ENCODE measurements at places on chromosomes 3 and 15.

DNA sequence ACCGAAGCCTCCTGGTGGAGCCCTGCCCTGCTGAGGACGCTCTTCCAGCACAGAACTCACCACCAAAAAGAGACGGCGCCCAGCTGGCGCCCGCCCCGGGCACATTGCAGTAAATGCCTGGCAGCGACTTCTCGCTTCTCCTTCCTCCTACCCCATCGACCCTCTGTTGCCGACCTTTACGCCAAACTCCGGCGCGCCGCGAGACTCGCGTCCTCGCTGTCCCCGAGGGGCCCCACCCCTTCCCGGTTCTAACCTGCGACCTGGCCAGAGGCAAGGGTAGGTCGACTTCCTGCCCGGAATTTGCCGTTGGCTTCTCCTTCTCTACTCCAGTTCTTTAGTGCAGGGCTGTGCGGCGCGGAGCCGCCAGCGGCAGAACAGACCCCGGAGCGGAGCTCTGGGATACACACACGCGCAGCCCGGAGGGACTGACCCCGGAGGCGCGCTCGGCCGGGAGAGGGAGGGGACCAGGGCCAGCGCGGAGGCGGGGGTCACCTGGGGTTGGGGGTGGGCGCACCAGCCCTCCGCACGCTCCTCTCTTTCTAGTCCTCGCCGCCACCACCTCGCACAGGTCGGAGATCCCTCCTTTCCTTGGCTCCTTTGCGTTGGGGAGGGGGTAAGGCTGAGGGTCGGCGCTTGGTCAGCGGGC, 226.6 kb upstream of the AZI2 start:
- H3K4me3 ChIP-seq = no peak overlapping the region
- no peak for DNase-seq
- H3K27ac ChIP-seq = no peak overlapping the region
- peaks cover 22% of the 10 kb centered on the region for H3K27me3 ChIP-seq
- no peaks in the 10 kb centered on the region for H3K4me1 ChIP-seq

GRCh38 chr15:95903352-95903751, 427.1 kb upstream of the NR2F2 start:
- no peaks in the 10 kb centered on the region for H3K27me3 ChIP-seq
- no peak for DNase-seq
- H3K4me1 ChIP-seq = no peaks in the 10 kb centered on the region
- H3K36me3 ChIP-seq = no peaks in the 10 kb centered on the region

DNA sequence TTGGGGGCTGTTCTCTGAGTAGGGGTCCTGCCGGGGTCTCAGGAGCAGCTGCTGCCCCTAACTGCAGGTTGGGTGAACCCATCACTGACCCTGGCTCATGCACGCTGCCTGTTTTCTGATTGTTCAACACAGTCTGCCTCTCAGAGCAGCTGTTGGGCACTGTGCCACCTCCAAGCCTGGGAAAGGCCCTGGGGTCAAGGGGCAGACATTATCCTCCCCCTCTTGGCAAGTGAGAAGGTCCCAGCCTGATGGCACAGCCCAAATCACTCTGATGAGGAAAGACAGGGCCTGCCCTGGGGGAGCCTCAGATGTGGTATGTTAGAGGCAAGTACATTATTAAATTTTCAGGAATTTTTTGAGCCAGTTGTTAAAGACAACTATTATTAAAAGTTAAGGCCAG, 14.1 kb upstream of the GNAT1 start:
- H3K4me3 ChIP-seq = no peak overlapping the region
- H3K27ac ChIP-seq = no peak overlapping the region
- H3K36me3 ChIP-seq = no peaks in the 10 kb centered on the region
- no peak for DNase-seq
- peaks cover 2% of the 10 kb centered on the region for H3K4me1 ChIP-seq

DNA sequence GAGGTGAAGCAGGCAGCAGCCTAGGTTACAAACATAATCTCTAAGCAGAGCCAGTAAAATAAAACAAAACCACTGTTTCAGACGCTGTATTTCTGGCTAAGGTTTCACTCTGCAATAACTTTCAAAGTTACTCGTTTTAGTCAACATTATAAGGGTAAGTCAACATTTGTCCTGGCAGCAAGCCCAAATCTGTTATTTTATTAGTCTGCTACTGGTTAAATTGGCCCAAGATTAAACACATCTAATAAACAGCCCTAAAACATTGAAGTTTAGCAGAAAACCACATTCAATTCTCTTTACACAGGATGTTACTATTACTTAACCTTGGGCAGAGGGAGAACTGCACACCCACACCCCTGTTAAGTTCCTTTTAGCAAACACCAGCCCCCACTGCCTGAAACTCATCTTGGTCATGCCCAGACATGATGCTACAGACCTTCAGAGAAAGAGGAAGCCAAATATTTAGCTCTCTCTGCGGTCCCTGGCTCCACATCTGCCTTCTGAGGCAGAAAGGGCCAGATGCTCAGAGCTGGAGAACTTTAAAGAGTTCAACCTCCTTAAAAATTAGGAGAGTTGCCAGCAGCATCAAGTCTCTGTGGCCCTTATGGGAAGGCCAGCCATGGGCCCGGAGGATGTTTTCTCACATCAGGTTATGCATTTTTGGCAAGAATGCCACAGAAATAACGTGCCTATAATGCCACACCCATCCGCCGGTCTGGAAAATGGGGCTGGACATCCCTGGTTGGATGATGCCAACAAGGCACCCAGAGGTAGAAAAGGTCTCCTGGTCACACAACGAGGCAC, 17.9 kb downstream of the ARHGEF3 start:
- peak overlapping the region; percentile 86 for H3K27ac ChIP-seq
- H3K4me3 ChIP-seq = no peak overlapping the region
- H3K36me3 ChIP-seq = peaks cover 18% of the 10 kb centered on the region
- H3K27me3 ChIP-seq = no peaks in the 10 kb centered on the region
- peaks cover 75% of the 10 kb centered on the region for H3K4me1 ChIP-seq

GRCh38 chr15:97902140-97902780, 58.2 kb upstream of the ARRDC4 start:
- no peak overlapping the region for H3K27ac ChIP-seq
- H3K4me1 ChIP-seq = no peaks in the 10 kb centered on the region

DNA sequence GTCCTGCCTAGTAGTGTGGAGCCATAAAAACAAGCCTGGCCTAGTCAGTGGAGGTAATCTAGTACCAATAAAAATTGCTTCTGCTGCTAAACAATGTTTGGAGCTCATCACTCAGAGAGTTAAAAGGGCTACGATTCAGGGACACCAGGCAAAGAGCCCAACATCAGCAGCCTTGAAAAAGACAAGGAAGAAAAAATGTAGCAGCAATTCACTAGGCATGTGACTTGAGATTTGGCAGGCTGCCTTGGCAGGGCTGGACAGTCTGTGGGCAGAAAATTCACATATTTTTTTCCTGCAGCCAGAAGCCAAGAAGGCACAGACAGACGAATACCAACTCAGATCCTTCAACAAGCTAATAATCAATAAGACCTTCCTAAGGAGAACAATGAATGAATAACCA, 47.2 kb downstream of the IGSF11 start:
- no peak overlapping the region for H3K27ac ChIP-seq
- DNase-seq = no peak
- H3K4me3 ChIP-seq = no peak overlapping the region
- no peaks in the 10 kb centered on the region for H3K27me3 ChIP-seq
- no peaks in the 10 kb centered on the region for H3K36me3 ChIP-seq

DNA sequence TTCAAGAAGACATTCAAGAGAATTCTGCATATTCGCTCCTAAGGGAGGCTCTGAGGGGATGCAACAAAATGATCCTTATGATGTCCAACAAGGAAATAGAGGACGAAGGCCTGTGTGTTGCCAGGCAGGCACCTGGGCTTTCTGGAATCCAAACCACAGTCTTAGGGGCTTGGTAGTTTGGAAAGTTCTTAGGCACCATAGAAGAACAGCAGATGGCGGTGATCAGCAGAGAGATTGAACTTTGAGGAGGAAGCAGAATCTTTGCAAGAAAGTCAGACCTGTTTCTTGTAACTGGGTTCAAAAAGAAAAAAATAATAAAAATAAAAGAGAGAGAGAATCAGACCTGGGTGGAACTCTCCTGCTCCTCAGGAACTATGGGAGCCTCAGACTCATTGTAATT, 11.7 kb upstream of the ATG7 start:
- no peak for DNase-seq
- no peaks in the 10 kb centered on the region for H3K36me3 ChIP-seq
- no peaks in the 10 kb centered on the region for H3K4me1 ChIP-seq
- H3K27me3 ChIP-seq = peaks cover 2% of the 10 kb centered on the region

DNA sequence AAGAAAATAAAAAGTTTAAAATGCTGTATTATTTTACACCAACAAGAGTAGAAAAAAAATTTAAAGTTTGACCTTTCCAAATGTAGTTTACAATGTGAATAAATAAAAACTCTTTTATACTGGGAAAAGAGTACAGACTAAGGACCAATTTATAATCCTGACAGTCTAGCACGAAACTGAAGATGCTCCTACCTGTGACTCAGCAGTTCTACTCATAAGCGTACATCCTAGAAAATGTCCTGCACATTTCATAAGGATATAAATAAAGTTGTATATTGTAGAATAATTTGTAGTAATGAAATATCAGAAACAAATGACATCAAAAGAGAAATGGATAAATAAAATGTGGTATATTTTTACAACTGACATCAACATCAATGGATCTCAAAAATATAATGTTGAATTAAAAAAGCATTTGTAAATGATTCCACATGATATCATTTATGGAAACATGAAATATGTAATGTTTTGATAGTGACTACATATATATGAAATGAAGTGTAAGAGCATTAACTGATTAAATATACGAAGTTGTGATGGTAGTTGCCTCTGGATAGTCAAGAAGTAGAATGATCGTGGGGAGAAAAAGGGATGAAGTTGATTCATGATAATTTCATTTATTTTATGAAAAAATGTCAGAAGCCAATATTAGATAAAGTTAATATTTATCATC, 161.3 kb upstream of the CBLB start:
- H3K27ac ChIP-seq = no peak overlapping the region
- H3K27me3 ChIP-seq = no peaks in the 10 kb centered on the region
- no peak for DNase-seq

- no peak overlapping the region for H3K4me3 ChIP-seq
- H3K4me1 ChIP-seq = no peaks in the 10 kb centered on the region
- DNase-seq = no peak
Measured at GRCh38 chr3:37395286-37395685, 220.9 kb upstream of the LRRFIP2 start.

DNA sequence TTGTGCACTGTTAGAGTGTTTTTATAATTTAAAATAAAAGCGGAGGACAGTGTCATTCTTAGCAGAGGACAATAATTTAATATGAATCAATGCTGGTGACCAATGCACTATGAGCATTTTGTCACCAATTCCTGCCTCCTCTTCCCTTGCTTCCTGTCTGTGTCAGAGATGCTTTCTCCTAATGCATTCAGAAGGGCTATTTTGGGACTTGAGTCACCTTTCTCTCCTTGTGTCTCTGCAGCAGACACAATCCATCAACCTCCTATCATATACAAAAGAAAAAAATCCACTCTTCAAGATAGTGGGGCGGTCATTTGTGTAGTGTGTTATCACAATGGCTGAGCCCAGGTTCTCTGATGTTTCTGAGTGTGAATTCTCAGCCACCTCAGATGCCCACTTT, 191.9 kb upstream of the VEPH1 start:
- no peak overlapping the region for H3K27ac ChIP-seq
- no peak overlapping the region for H3K4me3 ChIP-seq
- H3K4me1 ChIP-seq = no peaks in the 10 kb centered on the region

- DNase-seq = no peak
- H3K4me1 ChIP-seq = no peaks in the 10 kb centered on the region
- H3K27me3 ChIP-seq = peaks cover 14% of the 10 kb centered on the region
- no peaks in the 10 kb centered on the region for H3K36me3 ChIP-seq
- H3K4me3 ChIP-seq = peak overlapping the region; percentile 46
- H3K27ac ChIP-seq = no peak overlapping the region
Measured at GRCh38 chr15:37109872-37110572, 9.7 kb upstream of the MEIS2 start.

GRCh38 chr3:17057321-17057720, 172.6 kb downstream of the PLCL2 start:
- no peaks in the 10 kb centered on the region for H3K27me3 ChIP-seq
- H3K4me3 ChIP-seq = no peak overlapping the region
- peaks cover 3% of the 10 kb centered on the region for H3K4me1 ChIP-seq
- H3K27ac ChIP-seq = no peak overlapping the region
- peaks cover 6% of the 10 kb centered on the region for H3K36me3 ChIP-seq

DNA sequence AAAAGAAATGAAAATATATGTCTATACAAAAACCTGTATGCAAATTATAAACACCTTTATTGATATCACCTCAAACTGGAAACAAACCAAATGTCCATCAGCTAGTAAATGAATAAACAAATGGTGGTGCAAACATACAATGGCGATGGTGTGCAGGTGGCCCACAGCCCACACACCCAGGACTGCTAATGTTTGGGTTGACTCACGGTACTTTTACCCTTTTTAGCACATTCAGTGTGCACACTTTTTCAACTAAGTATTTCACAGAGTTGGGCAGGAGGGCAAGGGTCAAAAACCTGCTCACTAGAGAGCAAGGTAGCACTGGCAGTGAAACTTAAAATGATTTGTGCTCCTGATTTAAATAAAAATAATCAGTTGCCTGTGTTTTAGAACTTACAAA, 123.1 kb upstream of the BHLHE40 start:
- no peak overlapping the region for H3K4me3 ChIP-seq
- no peaks in the 10 kb centered on the region for H3K27me3 ChIP-seq
- no peak overlapping the region for H3K27ac ChIP-seq

GRCh38 chr3:46913644-46914043, 36.1 kb downstream of the PTH1R start:
- H3K27me3 ChIP-seq = peaks cover 11% of the 10 kb centered on the region
- no peak for DNase-seq
- H3K36me3 ChIP-seq = no peaks in the 10 kb centered on the region
- H3K27ac ChIP-seq = no peak overlapping the region
- no peak overlapping the region for H3K4me3 ChIP-seq
- H3K4me1 ChIP-seq = no peaks in the 10 kb centered on the region

DNA sequence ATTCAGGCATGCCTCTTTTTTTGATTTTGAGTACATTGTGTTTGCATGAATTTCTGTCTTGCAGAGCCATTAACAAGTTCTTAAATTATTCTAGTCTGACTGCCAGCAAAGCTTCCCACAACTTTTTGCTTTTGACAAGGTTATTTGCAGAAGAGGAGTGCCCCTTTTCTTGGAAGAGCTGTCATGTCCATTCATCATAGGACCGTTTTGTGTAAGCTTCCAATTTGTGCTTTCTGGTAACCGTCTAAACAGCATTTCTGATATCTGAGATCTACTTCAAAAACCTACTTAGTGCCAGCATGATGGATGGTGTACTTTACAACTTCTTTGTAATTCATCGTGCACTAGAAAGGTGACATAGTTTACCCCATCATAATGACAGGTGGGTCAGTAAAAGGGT, 379.7 kb downstream of the NAALADL2 start:
- no peaks in the 10 kb centered on the region for H3K27me3 ChIP-seq
- DNase-seq = no peak
- no peaks in the 10 kb centered on the region for H3K36me3 ChIP-seq
- H3K27ac ChIP-seq = no peak overlapping the region
- H3K4me1 ChIP-seq = no peaks in the 10 kb centered on the region

DNA sequence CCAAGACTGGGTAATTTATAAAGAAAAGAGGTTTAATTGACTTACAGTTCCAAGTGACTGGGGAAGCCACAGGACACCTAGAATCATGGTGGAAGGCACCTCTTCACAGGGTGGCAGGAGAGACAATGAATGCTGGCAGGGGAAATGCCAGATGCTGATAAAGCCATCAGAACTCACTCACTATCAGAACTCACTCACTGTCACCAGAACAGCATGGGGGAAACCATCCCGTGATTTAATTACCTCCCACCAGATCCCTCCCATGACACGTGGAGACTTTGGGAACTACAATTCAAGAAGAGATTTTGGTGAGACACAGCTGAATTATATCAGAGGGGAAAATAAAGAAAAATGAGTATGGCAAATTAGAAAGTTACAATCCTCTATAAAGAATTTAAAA, 310.9 kb downstream of the BCHE start:
- no peaks in the 10 kb centered on the region for H3K4me1 ChIP-seq
- DNase-seq = no peak
- H3K36me3 ChIP-seq = no peaks in the 10 kb centered on the region
